ENCODE measurements at places on chromosomes 11 and 22. TPM values are rescaled to one million over a fixed set of nuclear protein-coding genes. Genes with fewer than 3 reads are reported as not detected.

Gene KREMEN1
- 10.6 TPM for total RNA-seq

DNA sequence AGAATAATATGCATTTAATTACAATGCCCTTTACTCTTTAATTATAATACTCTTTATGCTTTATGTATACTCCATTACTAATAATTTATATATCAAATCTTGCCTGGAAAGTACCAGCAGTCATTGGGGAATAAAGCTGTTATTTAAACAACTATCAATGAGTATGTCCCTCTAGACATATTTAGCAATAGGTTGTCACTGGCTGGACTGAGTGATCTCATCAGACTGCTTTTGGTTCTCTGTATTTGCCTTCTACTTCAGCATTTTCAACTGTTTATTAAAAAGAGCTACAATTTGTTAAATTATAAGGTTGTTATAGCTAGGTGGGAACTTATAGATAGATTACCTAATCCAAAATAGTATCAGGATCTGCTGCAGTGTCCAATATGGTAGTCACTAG is 267.2 kb downstream of the DCDC1 start:
- no peak for DNase-seq

DNA sequence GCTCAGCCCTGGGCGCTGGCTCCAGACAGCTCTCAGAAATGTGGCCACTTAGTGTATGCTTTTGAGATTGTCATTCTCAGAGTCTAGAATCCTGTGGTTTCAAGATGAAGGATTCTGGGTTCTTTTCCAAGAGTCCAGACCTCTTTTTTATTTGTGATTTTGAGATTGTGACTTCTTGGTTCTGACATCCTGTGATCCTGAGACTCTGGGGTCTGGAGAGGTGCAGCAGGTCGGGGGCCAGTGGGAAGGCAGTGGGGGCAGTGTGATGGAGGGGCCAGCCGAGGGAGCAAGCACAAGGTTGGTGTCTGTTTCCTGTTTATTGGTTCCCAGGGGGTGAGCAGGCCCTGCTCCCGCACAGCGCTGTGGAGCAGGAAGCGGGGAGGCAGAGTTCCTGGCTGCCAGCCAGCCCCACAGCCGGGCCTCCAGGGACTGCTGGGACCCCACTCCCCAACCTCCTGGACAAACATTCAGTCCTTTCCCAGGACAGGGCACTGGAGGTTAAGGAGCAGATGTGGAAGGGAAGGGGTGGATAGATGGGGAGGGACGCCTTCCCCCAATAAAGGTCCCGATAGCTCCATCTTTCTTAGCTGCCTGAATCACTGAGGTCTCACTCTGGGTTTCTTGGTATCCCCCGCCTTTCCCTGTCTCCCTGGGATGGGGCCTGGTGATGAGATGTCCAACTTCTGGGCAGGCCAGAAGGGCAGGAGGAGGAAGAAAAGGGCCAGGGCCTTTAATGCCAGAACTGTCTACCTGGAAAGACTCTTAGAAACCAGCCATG is 13.7 kb downstream of the ARHGEF17 start:
- no peak for DNase-seq

DNA sequence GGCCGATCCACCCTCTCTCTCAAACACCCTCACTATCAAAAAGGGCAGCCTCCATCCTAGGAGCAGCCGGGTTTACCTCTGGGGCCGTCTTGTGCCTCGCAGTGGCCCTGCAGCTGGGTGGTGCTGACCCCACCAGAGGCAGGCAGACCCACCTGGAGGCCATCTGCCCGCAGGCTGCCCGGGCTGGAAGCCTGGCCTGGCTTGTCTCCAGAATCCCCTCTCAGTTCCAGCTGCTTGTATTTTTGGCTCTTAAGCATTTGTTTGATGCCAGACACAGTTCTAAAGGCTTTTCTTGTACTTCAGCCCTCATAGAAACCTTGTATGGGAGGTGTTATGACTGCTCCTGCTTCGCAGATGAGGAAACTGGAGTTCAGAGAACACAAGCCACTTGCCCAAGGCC is 4.2 kb upstream of the NFAM1 start:
- DNase-seq = no peak

- no peak for DNase-seq
Observed at GRCh38 chr11:66716996-66717395, 12.0 kb downstream of the SPTBN2 start.

- no peak for DNase-seq
Observed at GRCh38 chr11:113505541-113506375, 30.6 kb upstream of the DRD2 start.

DNA sequence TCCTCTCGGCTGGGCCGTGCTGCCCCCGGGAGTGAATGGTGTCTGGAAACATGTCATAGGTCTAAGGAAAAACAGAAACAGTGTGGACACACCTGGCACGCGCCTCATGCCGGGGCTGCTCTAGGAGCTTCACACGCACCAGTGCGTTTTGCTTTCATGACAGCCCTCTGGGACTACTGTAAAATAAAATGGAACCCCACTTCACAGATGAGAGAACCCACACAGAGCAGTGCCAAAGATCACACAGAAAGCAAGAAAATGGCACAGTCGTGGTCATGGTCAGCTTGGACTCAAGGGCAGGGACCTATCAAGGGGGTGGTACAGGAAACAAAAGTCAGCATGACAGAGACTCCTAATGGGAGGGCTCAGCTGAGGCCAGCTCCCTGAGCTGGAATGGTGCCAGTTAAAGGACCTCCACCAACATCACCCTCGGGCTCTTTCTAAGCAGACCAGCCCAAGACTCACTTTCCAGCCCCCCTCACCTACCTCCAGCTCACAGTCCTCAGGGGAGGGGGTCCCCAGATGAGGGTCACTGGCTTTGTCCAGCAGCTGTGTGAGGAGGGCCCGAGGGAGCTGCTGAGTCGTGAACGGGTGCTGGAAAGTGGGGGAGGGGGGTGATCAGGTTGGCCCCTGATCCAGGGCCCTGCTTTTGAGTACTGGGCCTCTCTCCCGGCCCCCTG is 3.3 kb downstream of the MAP4K2 start:
- DNase-seq = no peak

DNA sequence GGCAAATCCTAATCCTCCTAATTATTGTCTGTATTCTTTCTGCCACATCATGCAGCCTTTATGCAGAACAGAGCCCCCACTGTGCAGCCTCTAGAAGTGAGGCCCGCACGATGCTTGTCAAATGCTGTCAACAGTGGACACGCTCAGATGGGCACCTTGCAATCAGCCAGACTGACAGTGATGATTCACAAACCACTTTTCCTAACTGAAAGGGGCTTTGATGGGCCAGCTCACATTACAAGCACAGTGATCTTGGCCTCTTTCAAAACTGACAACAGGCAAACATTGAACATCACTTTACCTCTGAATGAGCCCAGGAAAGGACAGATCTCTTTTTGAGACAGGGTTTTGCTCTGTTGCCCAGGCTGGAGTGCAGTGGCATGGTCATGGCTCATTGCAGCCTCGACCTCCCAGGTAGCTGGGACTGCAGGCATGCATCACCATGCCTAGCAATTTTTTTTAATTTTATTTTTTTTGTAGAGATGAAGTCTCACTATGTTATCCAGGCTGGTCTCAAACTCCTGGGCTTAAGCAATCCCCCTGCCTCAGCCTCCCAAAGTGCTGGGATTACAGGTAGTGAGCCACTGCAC is 18.0 kb upstream of the E2F8 start:
- DNase-seq = no peak

DNA sequence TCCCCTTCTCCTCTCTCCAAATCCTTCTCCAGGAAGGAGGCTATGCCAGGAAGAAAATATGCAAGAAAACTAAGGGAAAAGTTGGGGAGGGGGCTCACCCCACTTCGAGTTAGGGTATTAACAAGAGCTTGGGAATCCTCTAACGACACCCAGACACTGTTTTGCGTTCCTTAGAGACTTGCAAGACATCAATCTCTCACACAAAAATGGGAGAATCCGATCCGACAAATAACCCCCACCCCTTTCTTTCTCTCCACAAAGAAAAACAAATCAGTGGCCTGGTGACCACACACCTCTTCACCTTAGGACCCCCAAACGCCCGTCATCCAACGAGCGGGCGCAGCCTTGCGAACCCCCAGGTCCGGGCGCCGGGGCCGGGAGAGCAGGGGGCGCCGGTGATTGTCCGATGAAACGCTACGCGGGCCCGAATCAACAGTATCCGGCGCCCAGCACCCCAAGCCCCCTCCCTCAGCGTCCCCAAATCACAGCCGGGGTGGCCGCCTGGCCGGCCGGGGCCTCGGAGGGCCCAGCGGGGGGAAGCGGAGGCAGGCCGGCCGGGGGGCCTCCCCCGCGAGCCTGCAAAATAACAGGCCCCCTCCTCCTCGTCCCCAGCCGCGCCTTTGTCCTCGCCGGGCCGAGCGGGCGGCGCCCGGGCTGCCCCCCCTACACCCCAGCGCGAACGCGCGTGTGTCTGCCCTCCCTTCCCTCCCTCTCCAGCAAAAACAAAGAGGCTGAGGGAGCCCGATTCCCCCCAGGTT is 690 bp downstream of the CSNK1E start:
- DNase-seq = no peak

Gene P2RY6
- 6.7 TPM for total RNA-seq

- no peak for DNase-seq
Observed at GRCh38 chr11:79156031-79156430, 284.8 kb downstream of the TENM4 start.

DNA sequence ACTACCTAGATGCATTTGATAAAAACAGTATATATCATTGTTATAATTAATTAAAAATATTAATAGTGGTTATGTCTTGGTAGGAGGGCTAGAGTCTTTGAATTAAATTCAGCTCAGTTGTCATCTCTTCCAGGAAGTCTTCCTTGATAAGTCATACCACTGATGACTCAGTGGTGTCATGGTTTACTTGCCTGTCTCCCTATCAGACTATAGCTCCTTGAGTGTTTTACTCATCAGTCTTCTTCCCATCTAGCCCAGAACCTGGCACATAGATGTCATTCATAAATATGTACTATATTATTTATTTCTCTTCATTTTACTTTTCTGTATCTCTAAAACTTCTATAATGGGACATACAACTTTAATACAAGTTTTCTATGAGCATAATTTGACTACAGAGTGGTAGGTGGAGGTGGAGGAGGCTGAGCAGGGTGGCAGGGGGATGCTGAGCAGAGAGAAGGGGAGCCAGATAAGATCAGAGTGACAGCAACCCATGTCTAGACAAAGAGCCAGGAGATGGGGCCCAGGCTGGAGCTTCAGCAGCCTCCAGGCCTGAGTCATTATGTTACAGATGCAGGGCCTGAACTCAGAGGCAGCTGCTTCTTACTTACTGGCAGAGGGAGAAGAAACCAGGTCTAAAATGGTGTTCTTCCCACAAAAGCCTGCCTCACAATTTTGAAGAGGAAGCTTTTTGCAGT is 82.3 kb upstream of the PHOX2A start:
- no peak for DNase-seq

GRCh38 chr22:42769238-42769573 is 48.5 kb upstream of the A4GALT start:
- no peak for DNase-seq

GRCh38 chr11:45150943-45151342 is 4.5 kb downstream of the PRDM11 start:
- peak; percentile 43 for DNase-seq

GRCh38 chr11:115214644-115215234 is 289.5 kb downstream of the CADM1 start:
- no peak for DNase-seq

- DNase-seq = peak; percentile 84
Observed at GRCh38 chr11:69166218-69167115, 10.7 kb downstream of the SMIM38 start.

Measured in mesenteric fat pad (tissue), 1 donor.